Aorta (tissue), 5 donors: ENCODE measurements at places on chromosomes 5 and 9. TPM values are rescaled to one million over a fixed set of nuclear protein-coding genes. Genes with fewer than 3 reads are reported as not detected.

DNA sequence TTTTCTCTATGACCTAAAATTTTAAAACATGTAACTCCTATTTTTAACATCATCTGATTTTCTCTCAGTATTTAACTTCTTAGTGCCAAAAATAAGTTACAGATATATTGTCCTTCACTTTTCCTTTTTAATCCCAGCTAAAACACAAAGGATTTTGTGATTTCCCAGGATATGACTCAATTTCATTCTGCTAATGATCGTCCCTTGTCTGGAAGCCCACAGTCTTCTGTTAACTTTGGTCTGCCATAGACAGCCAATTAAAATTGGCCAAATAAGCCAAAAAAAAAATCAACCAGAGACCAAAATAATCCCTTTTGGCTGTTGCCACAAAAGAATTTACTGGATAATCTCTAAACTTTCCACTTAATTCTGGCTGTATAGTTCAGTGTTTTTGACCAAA lies 124.5 kb upstream of the FST start:
- H3K27ac ChIP-seq: no peak overlapping the region
- H3K36me3 ChIP-seq: no peaks in the 10 kb centered on the region
- no peaks in the 10 kb centered on the region for H3K27me3 ChIP-seq
- H3K4me1 ChIP-seq: peaks cover 8% of the 10 kb centered on the region
- H3K4me3 ChIP-seq: no peak overlapping the region
- no peak for DNase-seq

DNA sequence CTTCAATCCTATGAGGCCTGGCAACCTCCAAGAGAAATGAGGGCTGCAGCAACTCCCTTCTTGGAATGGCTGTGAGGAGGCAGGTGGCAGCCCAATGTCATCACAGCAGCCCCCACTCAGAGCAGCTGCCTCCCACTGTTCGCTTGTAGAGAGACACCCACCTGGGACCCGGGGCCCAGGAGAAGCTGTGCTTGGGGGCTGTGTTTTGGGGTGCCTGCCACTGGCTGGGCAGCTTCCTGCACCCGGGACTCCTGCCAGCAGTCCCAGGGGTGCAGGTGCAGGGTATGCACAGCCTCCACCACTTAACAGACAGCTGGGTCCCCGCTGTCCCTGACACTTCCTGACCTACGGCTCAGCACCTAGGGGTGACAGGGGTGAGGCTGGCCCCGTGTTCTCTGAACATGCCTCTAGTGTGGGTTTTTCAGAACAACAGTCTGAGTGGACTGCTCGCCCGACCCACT lies 26.2 kb downstream of the NIPAL4 start:
- no peaks in the 10 kb centered on the region for H3K4me1 ChIP-seq
- H3K27ac ChIP-seq: no peak overlapping the region
- H3K36me3 ChIP-seq: peaks cover 14% of the 10 kb centered on the region

DNA sequence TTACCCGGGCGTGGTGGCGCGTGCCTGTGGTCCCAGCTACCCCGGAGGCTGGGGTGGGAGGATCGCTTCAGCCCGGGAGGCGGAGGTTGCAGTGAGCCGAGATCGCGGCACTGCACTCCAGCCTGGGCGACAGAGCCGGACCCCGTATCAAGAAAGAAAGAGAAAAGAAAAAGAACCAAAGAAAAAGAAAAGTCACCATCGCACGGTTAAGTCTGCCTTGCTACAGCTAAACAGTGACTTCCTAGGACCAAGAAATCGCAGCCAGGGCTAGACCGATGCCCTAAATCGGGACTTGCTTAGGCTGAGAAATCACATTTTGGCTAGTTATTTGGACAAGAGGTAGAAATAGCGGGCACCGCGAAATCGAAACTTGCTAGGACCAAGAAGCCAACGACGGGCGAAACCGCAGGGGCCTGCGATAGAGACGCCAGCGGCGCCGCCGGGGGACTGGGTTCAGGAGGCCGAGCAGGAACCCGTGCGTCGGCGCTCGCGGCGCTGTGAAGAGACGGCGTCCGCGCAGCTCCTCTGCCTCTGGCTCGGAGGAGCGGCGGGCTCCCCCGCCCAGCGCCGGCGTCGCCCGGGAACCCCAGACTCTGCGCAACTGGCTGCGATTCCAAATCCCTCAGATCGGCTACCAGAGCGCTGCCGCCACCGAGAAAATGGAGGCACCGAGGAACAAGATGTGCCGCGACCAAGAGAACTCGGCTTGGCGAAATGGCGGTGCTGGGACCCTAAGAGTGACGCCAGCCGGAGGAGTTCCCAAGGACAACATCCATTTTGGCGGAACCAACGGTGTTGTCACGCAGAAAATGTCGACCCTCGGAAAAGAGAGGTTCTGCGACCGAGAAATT lies 26.1 kb upstream of the ANXA2R start:
- peak; percentile 85 for DNase-seq
- H3K27ac ChIP-seq: peak overlapping the region; percentile 94
- H3K4me3 ChIP-seq: peak overlapping the region; percentile 57

EIF4E1B gene
- total RNA-seq: not detected
